Upper lobe of left lung (tissue), 6 donors: ENCODE measurements at places on chromosomes 2 and 18. TPM values are rescaled to one million over a fixed set of nuclear protein-coding genes. Genes with fewer than 3 reads are reported as not detected.

- no peak overlapping the region for H3K4me3 ChIP-seq
- DNase-seq: no peak
- no peaks in the 10 kb centered on the region for H3K27me3 ChIP-seq
Measured at GRCh38 chr18:51038110-51038509, 8.1 kb downstream of the SMAD4 start.

DNA sequence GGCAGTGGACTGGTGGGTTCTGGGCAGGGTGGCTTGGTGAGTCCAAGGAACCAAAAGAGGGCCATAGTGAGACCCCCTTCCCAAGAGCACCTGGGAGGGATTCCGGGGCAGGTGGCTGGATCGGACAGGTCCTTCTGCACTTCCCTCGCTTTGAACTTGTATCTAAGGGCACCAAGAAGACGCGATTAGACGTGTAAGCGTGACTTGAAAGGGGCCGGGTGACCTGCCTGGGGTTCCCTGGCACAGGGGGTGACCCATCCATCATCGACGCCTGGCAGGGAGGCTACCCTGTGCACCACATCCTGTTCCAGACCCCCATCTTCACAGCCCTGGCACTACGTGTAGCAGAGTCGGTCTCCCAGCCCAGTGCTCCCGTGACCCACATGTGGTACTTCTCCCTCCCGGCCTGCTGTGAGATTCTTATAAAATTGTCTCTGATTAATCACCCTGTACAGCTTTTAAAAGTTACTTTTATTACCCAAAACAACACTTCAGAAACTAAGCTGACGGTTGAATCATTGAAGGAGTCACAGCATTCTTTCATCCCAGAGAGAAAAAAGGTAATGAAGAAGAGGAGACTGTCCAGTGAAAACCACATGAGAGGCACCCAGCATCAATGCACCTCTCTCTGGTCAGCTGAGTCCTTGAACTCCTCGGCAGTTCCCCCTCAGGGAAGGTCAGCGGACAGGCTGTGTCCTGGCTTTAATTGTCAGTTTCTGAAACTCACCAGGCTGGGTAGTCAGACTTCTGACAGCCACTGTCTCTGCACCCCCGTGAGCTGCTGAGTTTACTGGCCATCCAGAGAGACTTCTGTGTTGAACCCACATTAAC lies 13.0 kb downstream of the SH3BP4 start:
- H3K4me3 ChIP-seq: no peak overlapping the region
- no peaks in the 10 kb centered on the region for H3K27me3 ChIP-seq
- H3K36me3 ChIP-seq: no peaks in the 10 kb centered on the region
- no peak for DNase-seq
- peaks cover 34% of the 10 kb centered on the region for H3K4me1 ChIP-seq

GRCh38 chr2:112718863-112719370 lies 1.9 kb upstream of the NT5DC4 start:
- no peaks in the 10 kb centered on the region for H3K36me3 ChIP-seq
- H3K27ac ChIP-seq: no peak overlapping the region
- no peak overlapping the region for H3K4me3 ChIP-seq
- DNase-seq: no peak

DNA sequence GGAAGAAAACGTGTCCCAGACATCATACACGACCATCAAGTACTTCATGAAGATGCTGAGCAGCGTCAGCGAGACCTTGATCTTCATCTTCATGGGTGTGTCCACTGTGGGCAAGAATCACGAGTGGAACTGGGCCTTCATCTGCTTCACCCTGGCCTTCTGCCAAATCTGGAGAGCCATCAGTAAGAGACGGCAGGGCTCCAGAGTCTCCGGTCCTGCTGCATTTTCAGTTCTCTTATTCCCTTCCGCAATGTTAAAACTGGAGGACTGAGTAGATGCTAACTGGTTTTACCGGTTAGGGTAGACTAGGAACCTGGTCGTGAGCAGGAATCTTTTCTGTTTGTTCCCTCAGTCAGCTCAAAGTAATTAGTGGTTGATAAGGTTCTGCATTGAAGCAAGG lies 32.3 kb downstream of the SLC9A4 start:
- H3K27ac ChIP-seq: no peak overlapping the region
- no peaks in the 10 kb centered on the region for H3K36me3 ChIP-seq
- no peaks in the 10 kb centered on the region for H3K27me3 ChIP-seq

- H3K36me3 ChIP-seq: no peaks in the 10 kb centered on the region
- no peaks in the 10 kb centered on the region for H3K4me1 ChIP-seq
- no peak for DNase-seq
- H3K27ac ChIP-seq: no peak overlapping the region
- H3K27me3 ChIP-seq: no peaks in the 10 kb centered on the region
Measured at GRCh38 chr2:170088776-170089175, 89.2 kb upstream of the MYO3B start.

LAPTM4A gene
- 210 TPM for total RNA-seq

DNA sequence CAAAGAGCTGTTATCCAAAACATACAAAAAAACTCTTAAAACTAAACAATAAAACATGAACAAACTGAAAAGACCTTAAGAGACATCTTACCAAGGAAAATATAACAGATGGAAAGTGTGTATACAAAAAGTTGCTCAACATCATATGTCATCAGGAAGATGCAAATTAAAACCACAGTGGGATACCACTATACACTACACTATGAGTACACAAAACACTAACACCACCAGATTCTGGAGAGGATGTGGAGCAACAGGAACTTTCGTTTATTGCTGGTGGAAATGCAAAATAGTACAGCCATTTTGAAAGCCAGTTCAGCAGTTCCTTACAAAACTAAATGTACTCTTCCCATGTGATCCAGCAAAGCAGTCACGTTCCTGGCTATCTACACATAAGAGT lies 221.4 kb downstream of the CMPK2 start:
- H3K4me3 ChIP-seq: no peak overlapping the region
- no peaks in the 10 kb centered on the region for H3K27me3 ChIP-seq
- no peak for DNase-seq
- H3K27ac ChIP-seq: no peak overlapping the region
- H3K4me1 ChIP-seq: no peaks in the 10 kb centered on the region

FAM110C gene
- 6.7 TPM for total RNA-seq

COL3A1 gene
- total RNA-seq: 41.1 TPM

DNA sequence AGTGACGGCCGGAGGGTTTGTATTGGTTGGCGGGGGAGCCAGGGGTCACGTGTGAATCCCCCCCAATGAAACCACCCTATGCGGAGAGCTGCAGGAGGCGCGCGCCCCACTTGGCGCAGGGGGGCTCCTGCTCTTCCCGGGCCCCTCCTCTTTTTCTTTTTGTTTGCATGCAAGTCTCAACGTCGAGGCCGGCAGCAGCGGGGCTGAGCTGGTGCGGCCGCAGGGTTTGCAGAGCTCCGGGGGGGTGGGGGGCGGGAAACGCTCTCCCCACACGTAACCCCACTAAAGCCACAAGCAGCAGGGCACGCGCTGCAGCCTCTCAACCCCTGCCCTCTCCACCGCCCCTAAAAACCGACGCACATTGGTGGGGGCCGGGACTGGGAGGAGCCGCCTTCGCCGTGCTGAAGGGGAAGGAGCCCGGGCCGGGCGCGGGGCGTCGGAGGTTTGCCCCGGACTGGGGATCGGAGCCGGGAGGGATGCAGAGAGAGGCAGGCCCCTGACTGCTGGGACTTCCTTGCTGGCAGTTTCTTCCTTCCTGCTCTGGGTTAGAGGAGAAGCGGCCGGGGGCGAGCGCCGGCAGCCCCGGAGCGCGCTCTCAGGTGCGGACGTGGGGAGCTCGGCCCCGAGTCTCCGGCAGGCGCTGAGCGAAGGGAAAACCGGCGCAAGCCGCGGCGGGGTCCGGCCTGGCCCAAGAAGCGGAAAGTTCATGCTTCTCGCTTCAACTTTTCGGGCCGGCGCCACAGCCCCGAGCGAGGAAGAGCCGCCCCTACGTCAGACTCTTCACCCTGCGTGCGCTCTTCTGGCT lies 864 bp downstream of the LBH start:
- H3K4me3 ChIP-seq: peak overlapping the region; percentile 59
- H3K4me1 ChIP-seq: peaks cover 31% of the 10 kb centered on the region
- peak overlapping the region; percentile 93 for H3K27ac ChIP-seq
- H3K27me3 ChIP-seq: no peaks in the 10 kb centered on the region
- H3K36me3 ChIP-seq: peaks cover 4% of the 10 kb centered on the region

DNA sequence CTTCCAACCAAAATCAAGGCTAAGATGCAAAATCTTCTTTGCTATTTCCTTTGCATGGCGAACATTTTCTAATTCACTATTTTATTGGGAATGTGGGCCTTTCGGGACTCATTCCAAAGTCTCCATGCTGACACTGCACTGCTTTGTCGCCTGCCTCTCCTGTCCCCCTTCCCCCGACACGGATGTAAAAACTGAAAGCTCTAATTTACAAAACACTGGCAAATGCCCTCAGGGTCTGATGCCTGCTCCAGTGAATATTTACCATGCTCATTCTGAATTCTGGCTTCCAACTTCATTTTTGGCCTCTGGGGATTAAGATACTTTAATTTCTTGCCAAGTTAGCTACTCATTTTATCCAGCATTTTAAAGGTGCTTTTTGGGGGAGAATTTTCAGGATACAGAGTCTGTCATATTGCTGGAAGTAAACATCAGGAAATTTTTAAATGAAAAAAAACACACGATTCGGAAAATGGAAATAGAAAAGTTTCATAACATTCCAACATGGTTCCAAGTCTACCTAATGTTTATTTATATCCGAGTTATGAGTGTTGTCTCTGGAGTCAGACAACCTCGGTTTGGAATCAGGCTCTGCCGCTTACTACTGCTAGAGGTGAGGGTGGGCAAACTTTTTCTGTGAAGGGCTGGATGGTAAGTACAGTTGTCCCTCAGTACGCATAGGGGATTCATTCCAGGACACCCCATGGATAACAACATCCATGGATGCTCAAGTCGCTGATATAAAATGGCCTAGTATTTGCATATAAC lies 14.6 kb upstream of the LTBP1 start:
- DNase-seq: no peak
- H3K27me3 ChIP-seq: no peaks in the 10 kb centered on the region
- no peaks in the 10 kb centered on the region for H3K4me1 ChIP-seq
- H3K27ac ChIP-seq: no peak overlapping the region
- H3K4me3 ChIP-seq: no peak overlapping the region
- H3K36me3 ChIP-seq: no peaks in the 10 kb centered on the region

DNA sequence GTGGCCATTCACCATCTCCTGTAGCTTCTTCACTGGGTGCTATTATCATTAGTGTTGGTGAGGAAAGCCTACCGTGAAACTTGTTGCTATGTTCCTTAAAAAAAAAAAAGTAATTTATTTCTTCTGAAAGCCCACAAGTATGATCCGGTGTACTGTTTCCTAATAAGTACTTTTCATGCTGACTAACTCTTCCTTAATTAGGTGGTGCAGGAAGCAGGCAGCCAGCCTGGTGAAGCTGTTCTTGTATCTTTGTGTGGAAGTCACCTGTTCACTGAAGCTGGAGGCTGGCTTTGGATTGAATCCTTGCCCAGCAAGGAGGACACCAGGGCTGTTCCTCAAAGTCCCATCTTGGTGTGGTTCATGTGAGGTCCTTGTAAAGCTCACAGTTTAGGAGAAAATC lies 321.7 kb upstream of the THSD7B start:
- DNase-seq: no peak
- no peak overlapping the region for H3K27ac ChIP-seq
- H3K36me3 ChIP-seq: no peaks in the 10 kb centered on the region

DNA sequence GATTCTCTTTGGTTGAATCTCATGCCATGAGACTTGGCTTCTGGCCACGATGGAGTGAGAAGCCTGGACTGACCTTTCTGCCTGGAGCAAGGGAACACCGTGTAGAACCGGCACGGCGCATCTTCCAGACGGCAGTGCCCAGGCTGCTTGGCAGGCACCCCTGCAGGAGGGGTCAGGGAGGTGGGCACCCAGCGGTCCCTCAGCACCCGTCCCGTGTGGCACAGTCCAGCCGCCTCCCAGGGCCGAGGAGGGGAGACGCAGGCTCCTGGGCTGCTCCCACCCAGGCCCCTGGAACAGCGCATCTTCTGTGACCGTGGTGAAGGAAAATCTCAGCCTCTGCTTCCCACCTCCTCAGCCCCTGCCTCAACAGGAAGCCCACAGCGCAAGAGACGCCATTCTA lies 95.7 kb downstream of the CMPK2 start:
- H3K27me3 ChIP-seq: no peaks in the 10 kb centered on the region
- H3K4me1 ChIP-seq: peaks cover 8% of the 10 kb centered on the region
- no peak overlapping the region for H3K4me3 ChIP-seq
- peak; percentile 64 for DNase-seq

DNA sequence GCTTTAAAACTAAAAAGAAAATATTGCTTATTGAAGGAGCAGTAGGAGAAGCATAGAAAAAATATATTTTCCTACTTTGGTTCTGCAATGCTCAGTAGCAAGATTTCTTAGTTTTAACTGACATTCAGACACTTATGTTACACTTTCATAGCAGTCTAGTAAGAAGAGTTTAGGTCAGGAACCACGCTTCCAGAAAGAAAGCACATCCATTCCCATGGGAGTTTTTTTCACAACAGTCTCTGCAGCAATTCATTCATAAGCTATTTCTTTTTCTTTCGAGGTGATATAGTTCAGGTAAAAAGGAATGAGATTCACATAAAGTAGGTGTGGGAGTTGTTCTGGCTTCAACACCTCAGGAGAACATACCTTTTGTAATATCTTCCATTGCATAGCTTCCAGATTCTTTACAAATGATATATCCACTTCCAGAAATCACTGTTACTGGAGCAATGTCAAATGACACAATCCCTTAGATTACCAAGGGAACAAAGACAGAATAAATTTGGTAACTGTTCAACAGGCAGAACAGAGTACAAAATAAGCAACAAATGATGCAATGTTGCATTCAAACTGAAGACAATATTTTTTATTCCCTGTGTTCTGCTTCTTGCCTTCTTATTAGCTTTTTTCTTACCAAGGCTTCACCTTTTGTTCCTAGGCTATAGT lies 95.2 kb upstream of the GULP1 start:
- no peaks in the 10 kb centered on the region for H3K36me3 ChIP-seq
- no peaks in the 10 kb centered on the region for H3K4me1 ChIP-seq
- no peak overlapping the region for H3K27ac ChIP-seq
- DNase-seq: no peak
- H3K4me3 ChIP-seq: no peak overlapping the region

PSMA8 gene
- not detected for total RNA-seq

- H3K27me3 ChIP-seq: no peaks in the 10 kb centered on the region
- no peaks in the 10 kb centered on the region for H3K4me1 ChIP-seq
- H3K36me3 ChIP-seq: no peaks in the 10 kb centered on the region
- H3K4me3 ChIP-seq: no peak overlapping the region
Measured at GRCh38 chr2:157336137-157337010, 10.8 kb upstream of the ERMN start.
